ENCODE measurements at places on chromosomes 5 and 9. TPM values are rescaled to one million over a fixed set of nuclear protein-coding genes. Genes with fewer than 3 reads are reported as not detected.

SLC6A7 gene
- total RNA-seq: not detected

LRRC19 gene
- total RNA-seq: not detected

CERCAM gene
- total RNA-seq: 9.6 TPM

LECT2 gene
- not detected for total RNA-seq

EIF4E1B gene
- not detected for total RNA-seq

CCL27 gene
- 0.16 TPM for total RNA-seq

WDR38 gene
- not detected for total RNA-seq

TRMT10B gene
- 2.8 TPM for total RNA-seq

VCAN gene
- 3.6 TPM for total RNA-seq

DCTN4 gene
- 36.2 TPM for total RNA-seq

CEMIP2 gene
- total RNA-seq: 142 TPM

SLC34A1 gene
- total RNA-seq: not detected

NEURL1B gene
- total RNA-seq: 17.8 TPM

ZNG1C gene
- total RNA-seq: 21.4 TPM

EFNA5 gene
- total RNA-seq: 53.3 TPM

PPP1R26 gene
- 11.5 TPM for total RNA-seq

JADE2 gene
- 33.3 TPM for total RNA-seq

PCDHAC1 gene
- not detected for total RNA-seq

PLPPR1 gene
- not detected for total RNA-seq

CNTNAP3B gene
- 361 TPM for total RNA-seq

PCDH12 gene
- total RNA-seq: 22.0 TPM

IFNA2 gene
- not detected for total RNA-seq

LHFPL2 gene
- total RNA-seq: 78.5 TPM

PPP1R2B gene
- 0.16 TPM for total RNA-seq

CSNK1G3 gene
- total RNA-seq: 31.7 TPM

MIER3 gene
- 9.4 TPM for total RNA-seq

NTRK2 gene
- under 0.01 TPM for total RNA-seq

MYO10 gene
- 80.8 TPM for total RNA-seq

ALDH7A1 gene
- total RNA-seq: 26.2 TPM

SEMA4D gene
- total RNA-seq: 8.4 TPM

CNTNAP3 gene
- 18.5 TPM for total RNA-seq

IL13 gene
- total RNA-seq: not detected

TMEM267 gene
- 14.3 TPM for total RNA-seq

FBXO4 gene
- 8.1 TPM for total RNA-seq

TMC1 gene
- 1.3 TPM for total RNA-seq

IL4 gene
- total RNA-seq: not detected

AK3 gene
- total RNA-seq: 33.5 TPM

CYLC2 gene
- not detected for total RNA-seq

ISL1 gene
- not detected for total RNA-seq

POU5F2 gene
- 0.49 TPM for total RNA-seq

NELFB gene
- total RNA-seq: 63.6 TPM

PCDHB8 gene
- total RNA-seq: 0.16 TPM

P4HA2 gene
- 45.5 TPM for total RNA-seq

COL23A1 gene
- total RNA-seq: under 0.01 TPM

KCNIP1 gene
- total RNA-seq: 0.32 TPM

PCDHGA11 gene
- total RNA-seq: 14.5 TPM

DIPK1B gene
- 109 TPM for total RNA-seq

DRD1 gene
- total RNA-seq: not detected

STKLD1 gene
- total RNA-seq: 0.49 TPM

CNTFR gene
- total RNA-seq: not detected

ORM2 gene
- total RNA-seq: not detected

QRFP gene
- not detected for total RNA-seq
